ENCODE measurements at places on chromosomes 5 and 9. TPM values are rescaled to one million over a fixed set of nuclear protein-coding genes. Genes with fewer than 3 reads are reported as not detected.

The PRELID2 gene
- total RNA-seq: 6.6 TPM

DNA sequence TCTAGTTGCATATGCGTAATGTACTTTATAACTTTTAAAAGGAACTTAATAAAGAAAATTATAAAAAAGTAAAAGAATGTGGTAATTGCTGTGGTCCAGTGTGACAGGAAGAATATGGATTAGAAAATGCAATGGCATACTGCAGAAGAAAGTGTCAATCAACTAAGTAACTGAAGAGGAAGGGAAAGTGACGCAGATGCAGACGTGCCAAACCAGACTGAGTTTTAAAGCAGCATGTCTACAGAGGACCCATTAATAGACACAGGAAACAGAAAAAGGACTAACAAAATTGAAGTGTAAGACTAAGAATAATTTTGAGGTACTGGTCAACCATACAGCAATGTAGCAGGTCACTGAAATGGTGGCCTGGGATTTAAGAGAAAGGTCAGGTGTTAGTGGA lies 73.3 kb downstream of the DPYSL3 start:
- no peak overlapping the region for H3K27ac ChIP-seq
- H3K27me3 ChIP-seq: no peaks in the 10 kb centered on the region
- H3K4me1 ChIP-seq: no peaks in the 10 kb centered on the region
- H3K36me3 ChIP-seq: no peaks in the 10 kb centered on the region
- no peak overlapping the region for H3K4me3 ChIP-seq
- no peak for DNase-seq

- H3K4me1 ChIP-seq: no peaks in the 10 kb centered on the region
- no peaks in the 10 kb centered on the region for H3K27me3 ChIP-seq
- no peak for DNase-seq
- no peak within 1 kb of the TSS for H3K4me3 ChIP-seq
- no peak within 1 kb of the TSS for H3K27ac ChIP-seq
- no peaks in the 10 kb centered on the region for H3K36me3 ChIP-seq
These were observed at the start of gene GABRG2 for GRCh38 chr5:162067655-162068411. GABRG2 (plus strand) TSS chr5:162067773; CDS start chr5:162068000, 227 bp downstream.

DNA sequence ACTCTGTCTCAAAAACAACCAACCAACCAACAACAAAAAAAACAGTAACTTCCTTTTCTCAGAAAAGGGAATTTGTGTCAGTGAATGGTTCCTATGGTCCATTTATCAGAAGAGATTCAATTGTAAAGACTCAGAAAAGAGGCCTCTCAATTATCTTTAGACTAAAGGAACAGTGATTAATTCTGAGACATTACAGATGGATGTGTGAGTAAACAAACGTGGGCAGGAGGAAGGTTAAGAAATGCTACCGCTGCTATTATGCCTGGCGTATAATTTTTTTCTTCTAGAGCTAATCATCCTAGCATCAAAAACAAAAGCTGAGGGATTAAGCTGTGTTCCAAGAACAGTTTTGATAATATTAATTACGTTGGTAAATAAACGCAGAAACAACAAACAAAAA lies 52.9 kb upstream of the JMY start:
- H3K36me3 ChIP-seq: no peaks in the 10 kb centered on the region
- no peaks in the 10 kb centered on the region for H3K4me1 ChIP-seq
- no peak overlapping the region for H3K27ac ChIP-seq
- no peak for DNase-seq

DNA sequence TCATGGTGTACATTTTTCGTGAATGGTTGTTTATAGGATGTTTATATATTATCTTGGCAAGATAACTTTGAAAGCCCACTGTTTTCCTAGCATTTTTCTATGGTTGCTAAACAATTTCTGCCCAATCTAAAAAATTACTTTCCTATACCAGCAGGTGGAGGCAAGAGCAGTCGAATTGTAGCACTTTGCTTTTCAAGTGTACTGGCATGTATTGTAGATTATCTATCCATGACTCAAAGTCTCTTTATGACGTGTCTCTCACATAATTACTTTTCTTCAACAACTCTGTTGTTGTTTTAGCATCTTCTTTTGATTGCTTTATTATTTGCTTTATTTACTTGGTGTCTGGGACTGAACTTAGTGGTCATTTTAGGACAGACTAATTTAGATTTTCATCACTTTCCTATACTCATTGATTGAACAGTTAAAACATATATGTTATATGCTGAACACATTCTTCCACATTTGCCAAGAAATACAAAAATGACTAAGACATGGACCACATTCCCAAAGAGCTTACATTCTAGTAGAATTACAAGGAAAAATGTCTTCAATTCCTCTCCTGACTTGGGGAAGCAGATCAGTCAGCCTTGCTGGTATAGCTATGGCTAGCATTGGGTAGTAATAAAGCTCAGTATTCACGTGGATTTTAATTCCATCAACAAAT lies 20.7 kb downstream of the NLN start:
- H3K4me1 ChIP-seq: no peaks in the 10 kb centered on the region
- no peak overlapping the region for H3K4me3 ChIP-seq
- H3K27me3 ChIP-seq: no peaks in the 10 kb centered on the region
- DNase-seq: no peak

DNA sequence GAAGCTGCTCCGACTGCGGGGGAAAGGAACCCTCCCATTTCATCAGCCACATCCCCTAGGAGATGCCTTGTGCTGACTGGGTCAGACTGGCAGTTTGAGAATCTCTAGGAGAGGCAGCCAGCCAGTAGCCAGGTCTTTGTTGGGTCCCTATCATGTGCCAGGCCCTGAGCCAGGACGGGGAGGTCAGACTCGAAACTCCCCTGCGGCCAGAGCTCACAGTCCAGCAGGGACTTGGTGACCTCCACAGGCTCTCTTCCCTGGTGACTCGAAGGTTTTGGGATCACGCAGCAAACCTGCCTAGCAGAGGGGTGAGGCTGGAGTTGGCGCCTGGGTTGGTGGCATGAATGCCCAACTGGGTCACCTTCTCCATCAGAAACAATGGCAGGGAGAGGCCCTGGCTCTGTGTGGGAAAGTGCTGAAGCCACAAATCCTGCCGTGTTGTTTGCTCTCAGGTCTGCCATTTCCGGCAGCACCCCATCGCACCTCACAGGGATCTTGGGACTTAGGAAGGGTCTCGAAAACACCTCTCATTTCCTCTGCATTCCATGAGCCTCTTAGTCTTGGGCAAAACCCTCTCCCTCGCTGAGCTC lies 14.4 kb upstream of the ORM1 start:
- no peak overlapping the region for H3K4me3 ChIP-seq
- no peaks in the 10 kb centered on the region for H3K27me3 ChIP-seq
- H3K27ac ChIP-seq: no peak overlapping the region
- no peak for DNase-seq

DNA sequence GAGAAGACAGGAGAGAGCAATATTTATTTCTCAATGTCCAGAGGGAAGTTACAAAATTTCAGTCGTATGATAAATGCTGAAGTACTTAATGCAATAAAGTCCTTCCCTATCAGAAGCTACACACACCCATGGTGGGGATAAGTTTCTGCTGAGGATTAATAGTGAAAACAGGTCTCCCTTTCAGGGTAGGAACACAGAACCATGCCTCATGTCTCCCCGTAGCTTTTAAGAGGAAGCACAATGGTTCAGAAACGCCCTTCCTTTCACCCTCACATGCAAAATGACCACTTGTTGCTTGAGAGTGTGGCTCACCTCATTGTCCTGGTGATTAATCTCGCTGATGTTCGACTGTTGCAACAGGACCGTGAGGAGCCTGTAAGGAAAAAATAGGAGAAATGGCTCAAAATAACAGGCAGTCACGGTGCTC lies 73.6 kb downstream of the ANKRD55 start:
- no peak overlapping the region for H3K4me3 ChIP-seq
- peak overlapping the region; percentile 49 for H3K27ac ChIP-seq
- H3K27me3 ChIP-seq: no peaks in the 10 kb centered on the region
- H3K36me3 ChIP-seq: no peaks in the 10 kb centered on the region

The FST gene
- total RNA-seq: 1.6 TPM

DNA sequence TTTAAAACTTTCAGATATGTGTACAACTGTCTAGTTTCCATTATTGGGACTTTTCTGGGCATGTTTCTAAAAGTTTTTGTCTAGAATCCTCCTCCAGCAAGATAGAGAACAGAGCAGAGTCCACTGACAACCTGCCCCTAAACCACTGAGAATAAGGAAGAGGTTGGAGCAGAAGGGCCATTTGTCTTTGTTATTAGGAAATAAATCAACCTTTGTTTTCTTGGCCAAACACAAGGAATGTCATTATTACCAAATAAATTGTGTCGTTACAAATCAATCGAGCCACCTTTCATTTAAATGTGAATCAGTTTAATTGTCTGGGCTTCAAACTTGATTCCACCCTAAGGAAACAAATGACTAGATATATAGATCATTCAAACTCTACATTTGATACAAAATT lies 81.4 kb downstream of the GAS1 start:
- no peaks in the 10 kb centered on the region for H3K36me3 ChIP-seq
- no peaks in the 10 kb centered on the region for H3K27me3 ChIP-seq
- DNase-seq: no peak

The NSG2 gene
- total RNA-seq: 0.05 TPM

The SPINK13 gene
- not detected for total RNA-seq

DNA sequence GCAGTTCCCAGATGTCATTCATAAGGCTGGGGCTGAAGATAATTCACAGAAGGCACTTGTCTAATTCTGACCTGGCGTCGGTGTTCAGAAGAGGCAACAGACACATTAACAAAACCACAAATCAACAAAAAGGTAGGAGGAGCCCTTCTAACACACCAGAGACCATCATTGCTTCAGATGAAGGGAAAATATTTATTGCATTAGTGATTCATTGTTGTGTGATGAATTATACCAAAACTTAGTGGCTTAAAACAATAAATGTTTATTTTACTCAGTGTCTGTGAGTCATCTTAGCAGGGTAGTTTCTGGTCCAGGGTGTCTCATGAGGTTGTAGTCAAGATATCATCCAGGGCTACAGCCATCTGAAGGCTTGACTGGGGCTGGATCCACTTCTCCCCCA lies 91.3 kb upstream of the KIF2A start:
- no peaks in the 10 kb centered on the region for H3K36me3 ChIP-seq
- H3K4me1 ChIP-seq: no peaks in the 10 kb centered on the region
- no peak overlapping the region for H3K27ac ChIP-seq
- no peak overlapping the region for H3K4me3 ChIP-seq
- no peaks in the 10 kb centered on the region for H3K27me3 ChIP-seq
- no peak for DNase-seq

DNA sequence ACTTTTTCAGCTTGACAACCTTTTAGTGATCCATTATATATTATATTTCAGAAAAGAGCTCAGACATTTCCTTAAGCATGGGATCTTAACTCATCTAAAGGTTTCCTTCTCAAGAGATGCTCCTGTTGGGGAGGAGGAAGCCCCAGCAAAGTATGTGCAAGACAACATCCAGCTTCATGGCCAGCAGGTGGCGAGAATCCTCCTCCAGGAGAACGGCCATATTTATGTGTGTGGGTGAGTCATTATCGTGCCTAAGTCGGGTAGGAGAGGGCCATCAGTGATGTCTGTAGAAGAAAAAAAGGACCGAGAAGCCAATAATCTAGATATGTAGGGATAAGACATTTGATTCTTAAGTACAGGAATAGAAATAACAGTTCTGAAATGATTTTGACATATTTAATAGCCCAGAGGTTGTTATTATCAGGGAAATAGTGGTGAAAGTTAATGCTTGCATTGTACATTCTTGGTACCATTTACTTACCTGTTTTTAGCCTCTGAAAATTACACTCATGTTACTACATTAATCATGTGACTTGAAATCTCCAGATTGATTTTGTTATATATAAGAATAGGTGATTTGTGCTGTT lies 28.2 kb downstream of the MTRR start:
- H3K4me3 ChIP-seq: no peak overlapping the region
- no peaks in the 10 kb centered on the region for H3K4me1 ChIP-seq

The CDKN2A gene
- 1.6 TPM for total RNA-seq

The FAM221B gene
- under 0.01 TPM for total RNA-seq

- H3K27ac ChIP-seq: no peak overlapping the region
- peaks cover 15% of the 10 kb centered on the region for H3K27me3 ChIP-seq
- H3K36me3 ChIP-seq: peaks cover 4% of the 10 kb centered on the region
- H3K4me3 ChIP-seq: no peak overlapping the region
- H3K4me1 ChIP-seq: no peaks in the 10 kb centered on the region
These were observed 8.5 kb downstream of the EGFL7 start for GRCh38 chr9:136671254-136671614.

- no peak for DNase-seq
- H3K27me3 ChIP-seq: no peaks in the 10 kb centered on the region
- H3K4me3 ChIP-seq: no peak overlapping the region
- H3K27ac ChIP-seq: no peak overlapping the region
- no peaks in the 10 kb centered on the region for H3K4me1 ChIP-seq
These were observed 158.1 kb downstream of the SLC25A46 start for GRCh38 chr5:110896901-110897300.

GRCh38 chr5:126969548-126969947 lies 60.8 kb downstream of the MARCHF3 start:
- no peaks in the 10 kb centered on the region for H3K27me3 ChIP-seq
- no peaks in the 10 kb centered on the region for H3K36me3 ChIP-seq
- DNase-seq: no peak
- peaks cover 21% of the 10 kb centered on the region for H3K4me1 ChIP-seq
- no peak overlapping the region for H3K27ac ChIP-seq

The PIP5K1B gene
- 0.94 TPM for total RNA-seq

- no peak for DNase-seq
- H3K36me3 ChIP-seq: no peaks in the 10 kb centered on the region
- no peaks in the 10 kb centered on the region for H3K4me1 ChIP-seq
- no peak overlapping the region for H3K27ac ChIP-seq
- H3K4me3 ChIP-seq: no peak overlapping the region
These were observed 44.4 kb upstream of the ELOVL7 start for GRCh38 chr5:60888359-60889061.

DNA sequence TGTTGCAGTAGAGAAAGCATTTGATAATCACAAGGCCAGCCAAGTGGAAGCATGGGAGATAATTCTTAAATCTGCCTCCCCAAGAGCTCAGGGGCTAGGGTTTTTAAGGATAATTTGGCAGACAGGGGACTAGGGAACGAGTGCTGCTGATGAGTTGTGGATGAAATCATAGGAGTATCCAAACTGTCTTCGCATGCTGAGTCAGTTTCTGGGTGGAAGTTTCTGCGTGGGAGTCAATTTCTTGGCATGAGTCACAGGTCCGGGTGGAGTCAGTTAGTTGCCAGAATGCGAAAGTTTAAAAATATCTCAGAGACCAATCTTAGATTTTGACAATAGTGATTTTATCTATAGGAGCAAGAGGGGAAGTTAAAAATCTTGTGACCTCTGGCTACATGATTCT lies 112.6 kb downstream of the TMC1 start:
- no peaks in the 10 kb centered on the region for H3K27me3 ChIP-seq
- no peak for DNase-seq
- H3K27ac ChIP-seq: no peak overlapping the region
- H3K4me3 ChIP-seq: no peak overlapping the region
- no peaks in the 10 kb centered on the region for H3K4me1 ChIP-seq

The BHMT gene
- 0.14 TPM for total RNA-seq
